ENCODE measurements at places on chromosomes 7 and 10.
A peak's percentile ranks its signal among the peaks of the same experiment; 100 is the strongest.

- DNase-seq = no peak
These were observed 57.2 kb upstream of the INPP5A start for GRCh38 chr10:132480356-132480755.

GRCh38 chr7:30987178-30987577 lies 23.4 kb downstream of the GHRHR start:
- no peak for DNase-seq

GRCh38 chr7:12025246-12025645 lies 185.8 kb upstream of the TMEM106B start:
- DNase-seq = no peak

DNA sequence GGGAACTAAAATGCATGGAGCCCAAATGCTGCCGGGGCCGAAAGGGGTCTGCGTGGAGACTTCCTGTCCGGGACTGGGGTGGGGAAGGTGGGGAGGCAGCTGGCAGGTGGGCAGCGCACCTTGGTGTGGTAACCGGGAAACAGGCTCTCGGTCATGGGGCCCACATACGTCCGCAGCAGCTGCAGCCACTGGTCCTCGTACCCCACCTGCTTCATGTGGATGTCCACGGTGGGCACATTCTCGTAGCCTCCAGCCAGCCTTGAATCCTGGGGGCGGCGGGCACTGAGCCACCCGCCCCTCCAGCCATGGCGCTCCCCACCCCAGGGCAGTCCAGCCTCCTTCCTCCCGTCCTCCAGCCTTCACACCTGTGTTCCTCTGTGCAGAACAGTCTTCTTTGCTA lies 6.6 kb upstream of the MOGAT3 start:
- DNase-seq = no peak

DNA sequence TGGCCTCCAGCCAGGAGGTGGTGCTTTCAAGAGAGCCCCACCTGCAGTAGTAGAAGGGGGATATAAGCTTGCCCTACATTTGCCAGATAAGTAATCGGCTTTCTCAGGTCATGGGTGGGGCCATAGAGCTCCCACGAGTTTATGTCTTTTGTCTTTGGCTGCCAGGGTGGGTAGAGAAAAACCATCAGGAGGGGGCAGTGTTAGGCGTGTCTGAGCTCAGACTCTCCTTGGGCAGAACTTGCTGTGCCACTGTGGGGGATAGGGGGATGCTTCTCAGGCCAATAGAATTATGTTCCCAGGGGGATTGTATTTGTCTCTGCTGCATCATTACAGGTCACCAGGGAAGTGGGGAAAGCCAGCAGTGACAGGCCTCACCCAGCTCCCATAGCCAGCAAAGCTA lies 12.3 kb upstream of the MRPS33 start:
- no peak for DNase-seq

DNA sequence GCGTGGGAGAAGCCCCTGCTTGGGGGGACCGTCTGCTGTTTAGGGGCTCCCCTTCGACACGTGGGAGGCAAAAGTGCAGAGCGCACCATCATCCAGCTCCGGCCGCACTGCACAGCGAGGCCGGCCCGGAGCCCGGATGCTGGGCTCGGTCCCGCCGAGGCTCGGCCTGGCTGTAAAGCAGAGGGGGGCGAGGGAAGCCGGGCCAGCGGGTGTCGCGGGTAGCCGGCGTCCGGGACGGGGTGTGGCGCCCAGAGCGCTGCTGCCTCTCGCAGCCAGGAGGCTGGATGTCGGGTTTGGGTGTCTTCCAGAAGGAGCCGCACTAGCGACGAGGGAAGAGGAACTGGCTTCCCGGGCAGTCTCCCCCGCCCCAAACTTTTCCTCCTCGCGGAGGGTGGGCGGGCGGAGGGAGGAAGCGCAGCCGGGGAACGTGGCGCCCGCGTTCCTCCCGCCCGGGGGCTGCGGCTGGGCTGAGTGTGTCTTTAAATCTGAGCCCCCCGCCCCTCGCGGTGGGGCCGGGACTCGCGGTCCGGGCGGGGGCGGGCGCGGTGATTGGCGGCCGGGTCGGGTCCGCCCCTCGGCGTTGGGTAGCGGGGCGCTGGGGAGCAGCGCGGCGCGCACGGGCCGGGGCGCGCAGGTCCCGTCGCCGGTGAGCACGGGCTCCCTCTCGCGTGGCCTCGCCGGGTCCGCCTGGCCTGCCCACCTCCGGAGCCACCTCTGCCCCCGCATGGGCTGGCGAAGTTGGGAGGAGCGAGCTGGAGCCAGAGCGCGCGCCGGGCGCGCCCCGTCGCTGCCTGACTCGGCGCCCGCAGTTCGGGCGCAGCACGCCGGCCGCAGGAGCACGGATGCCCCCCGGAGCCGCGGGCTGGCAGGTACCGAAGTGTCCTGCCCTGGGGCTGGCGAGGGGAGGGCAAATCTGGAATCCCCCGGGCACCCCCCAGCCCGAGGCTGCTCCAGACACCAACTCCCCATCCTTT lies at the start of gene PALD1:
Gene PALD1 (plus strand): TSS at position 577 of the 974 bp plus-strand sequence. CDS start 47,185 bp downstream, outside the sequence.
- peak; percentile 27 for DNase-seq

- DNase-seq = no peak
These were observed 70.1 kb upstream of the PLPP4 start for GRCh38 chr10:120386896-120387295.

GRCh38 chr10:84588426-84588825 lies 260.0 kb downstream of the CCSER2 start:
- no peak for DNase-seq

Measured in NCI-H2081 (cell line).